Kidney glomerular epithelial cell (primary cell): ENCODE measurements at places on chromosomes 1 and 21.

DNA sequence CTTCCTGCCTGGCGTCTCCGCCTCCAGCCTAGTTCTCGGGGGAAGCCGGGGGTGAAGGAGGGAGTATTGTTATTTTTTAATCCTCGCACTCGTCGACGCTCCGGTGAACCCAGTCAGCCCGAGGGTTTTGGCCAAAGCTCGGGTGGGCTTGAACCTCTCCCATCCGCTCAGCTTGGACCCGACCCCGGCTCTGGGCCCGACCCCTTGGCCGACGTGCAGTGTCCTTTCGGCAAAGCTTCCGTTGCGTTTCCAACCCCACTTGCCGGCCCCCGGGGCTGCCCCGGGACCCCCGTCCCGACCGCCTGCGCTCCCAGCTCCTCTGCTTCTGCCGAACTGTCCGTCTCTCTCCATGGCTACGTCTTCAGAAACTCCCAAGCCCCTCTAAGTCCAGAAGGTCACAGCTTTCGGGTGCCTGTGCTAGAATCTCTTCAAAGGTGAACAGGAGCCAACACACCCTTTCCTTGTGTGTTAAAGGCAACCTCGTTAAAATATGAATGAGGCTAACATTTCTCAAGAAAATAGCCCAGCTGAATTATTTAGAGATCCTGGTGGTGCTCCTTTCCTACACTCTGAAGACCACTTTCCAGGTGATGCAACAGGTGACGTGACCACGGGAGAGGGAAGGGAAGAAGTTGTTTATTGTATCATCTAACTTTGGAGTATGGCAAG lies 647 bp downstream of the DESI2 start:
- DNase-seq, result no peak

- no peak for DNase-seq
Observed at GRCh38 chr1:89286549-89287180, 14.0 kb upstream of the GBP5 start.

- DNase-seq, result peak; percentile 58
Observed at GRCh38 chr21:35349376-35350080, 300.4 kb upstream of the RUNX1 start.

GRCh38 chr1:1918901-1919303 lies at the start of gene TMEM52:
TSS of gene TMEM52 (minus strand) at chr1:1919279. CDS start at chr1:1919265, 14 bp downstream.
- DNase-seq, result no peak

GRCh38 chr1:70528590-70529333 lies 117.7 kb downstream of the CTH start:
- DNase-seq, result peak; percentile 19

DNA sequence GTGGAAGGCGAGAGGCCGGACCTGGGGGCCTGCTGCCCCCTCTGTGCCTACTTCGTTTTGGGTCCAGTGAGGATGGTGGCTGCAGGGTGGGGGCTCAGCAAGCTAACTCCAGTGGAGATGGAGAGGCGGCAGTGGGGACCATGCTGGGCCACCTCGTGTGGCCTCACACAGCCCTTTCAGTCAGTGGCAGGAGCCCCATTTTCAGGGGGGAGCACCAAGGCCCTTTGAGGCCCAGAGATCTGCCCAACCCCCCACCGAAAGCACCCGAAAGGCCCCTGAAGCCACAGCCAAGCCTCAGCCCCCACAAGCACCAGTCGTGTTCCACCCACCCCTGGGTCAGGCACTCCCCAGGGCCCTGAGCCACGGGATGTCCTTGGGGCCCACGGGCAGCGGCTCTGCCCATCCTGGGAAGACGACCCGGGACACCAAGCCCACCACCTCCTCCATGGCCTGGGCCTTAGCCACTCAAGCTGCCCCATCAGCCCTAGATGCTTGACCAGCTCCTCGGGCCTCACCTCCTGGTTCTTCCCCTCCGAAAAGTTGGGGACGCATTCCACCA lies 345 bp downstream of the FTCD start:
- no peak for DNase-seq

DNA sequence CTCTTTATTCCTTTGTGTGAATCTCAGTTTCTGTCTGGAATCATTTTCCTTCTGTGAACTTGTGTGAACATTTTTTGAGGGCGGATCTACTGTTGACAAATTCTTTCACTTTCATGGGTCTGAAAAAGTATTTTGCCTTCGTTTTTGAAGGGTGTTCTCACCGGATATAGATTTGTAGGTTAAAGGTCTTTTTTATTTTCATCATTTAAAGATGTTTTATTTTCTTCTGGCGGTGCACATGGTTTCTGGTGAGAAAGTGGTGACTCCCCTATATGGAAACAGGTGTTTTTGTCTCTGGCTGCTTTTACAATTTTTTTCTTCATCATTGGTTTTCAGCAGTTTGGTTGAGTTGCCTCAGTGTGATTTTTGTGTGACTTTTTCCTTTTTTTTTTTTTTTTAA lies 94.9 kb downstream of the DYRK1A start:
- DNase-seq, result no peak

DNA sequence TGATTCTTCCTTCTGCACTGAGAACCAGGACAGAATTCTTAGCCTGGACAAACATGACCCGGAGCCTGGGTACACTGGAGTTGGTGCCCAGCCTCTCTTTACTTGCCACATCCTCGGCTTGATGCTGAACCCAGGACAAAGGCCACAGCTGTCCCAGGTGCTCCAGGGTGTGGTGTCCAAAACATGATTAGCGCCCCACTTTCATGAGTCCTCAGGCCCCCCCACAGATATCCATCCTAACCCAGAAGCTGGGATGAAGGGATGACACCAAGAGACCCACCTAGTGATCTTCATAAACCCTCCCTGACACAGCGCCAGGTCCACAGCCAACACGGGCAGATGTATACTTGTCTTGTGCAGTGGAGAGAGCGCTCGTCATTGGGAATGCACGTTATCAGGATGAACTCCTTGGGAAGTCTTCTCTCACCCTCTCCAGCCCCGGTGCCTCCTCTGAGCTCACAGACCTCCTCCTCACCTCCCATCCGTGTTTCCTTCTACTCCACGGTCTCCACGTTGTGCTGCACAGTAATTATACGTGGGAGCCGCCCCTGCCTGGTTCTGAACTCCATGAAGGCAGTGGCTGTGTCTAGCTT lies 3.6 kb downstream of the ABCA4 start:
- DNase-seq, result no peak

DNA sequence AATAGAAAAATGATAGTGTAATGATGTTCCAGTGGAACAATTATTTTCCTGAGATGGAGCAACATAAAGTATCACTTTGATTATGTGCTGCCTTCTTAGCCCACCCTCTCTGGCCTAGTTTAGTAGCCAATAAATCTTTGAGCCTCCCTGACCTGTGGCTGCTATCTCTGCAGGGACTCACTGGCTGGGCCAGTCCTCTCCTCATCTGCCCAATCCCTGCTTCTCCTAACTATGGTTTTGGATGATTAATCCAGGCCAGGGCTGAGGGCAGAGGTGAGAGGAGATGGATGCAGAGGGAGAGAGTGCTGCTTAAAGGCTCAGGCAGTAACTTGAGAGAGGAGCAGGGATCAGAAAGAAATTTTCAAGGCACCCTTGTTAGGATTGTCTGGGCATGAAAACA lies 89.0 kb upstream of the CD34 start:
- DNase-seq, result no peak

GRCh38 chr21:18716578-18717138 lies 313.1 kb upstream of the TMPRSS15 start:
- DNase-seq, result no peak

- DNase-seq, result no peak
Observed at GRCh38 chr1:155128755-155129473, 1.2 kb downstream of the EFNA1 start.

- DNase-seq, result no peak
Observed at GRCh38 chr1:53698384-53698980, 40.5 kb downstream of the GLIS1 start.

DNA sequence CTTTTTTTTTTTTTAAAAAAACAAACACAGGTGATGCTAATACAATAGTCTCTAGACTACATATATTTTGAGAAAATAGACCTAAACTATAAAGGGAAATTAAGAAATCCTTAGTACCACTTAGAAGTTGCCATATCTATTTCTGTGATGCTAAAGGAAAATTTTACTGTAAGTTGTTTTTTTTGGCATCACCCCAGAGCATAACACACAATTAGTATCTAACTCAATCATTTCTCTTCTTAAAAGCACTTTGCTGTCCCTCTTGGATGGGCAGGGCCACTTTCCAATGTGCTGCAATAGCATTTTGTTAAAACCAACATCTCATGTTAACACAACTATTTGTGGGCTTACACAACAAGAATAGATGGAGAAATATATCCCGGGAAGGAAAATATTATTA lies 91.9 kb downstream of the GABPA start:
- no peak for DNase-seq

DNA sequence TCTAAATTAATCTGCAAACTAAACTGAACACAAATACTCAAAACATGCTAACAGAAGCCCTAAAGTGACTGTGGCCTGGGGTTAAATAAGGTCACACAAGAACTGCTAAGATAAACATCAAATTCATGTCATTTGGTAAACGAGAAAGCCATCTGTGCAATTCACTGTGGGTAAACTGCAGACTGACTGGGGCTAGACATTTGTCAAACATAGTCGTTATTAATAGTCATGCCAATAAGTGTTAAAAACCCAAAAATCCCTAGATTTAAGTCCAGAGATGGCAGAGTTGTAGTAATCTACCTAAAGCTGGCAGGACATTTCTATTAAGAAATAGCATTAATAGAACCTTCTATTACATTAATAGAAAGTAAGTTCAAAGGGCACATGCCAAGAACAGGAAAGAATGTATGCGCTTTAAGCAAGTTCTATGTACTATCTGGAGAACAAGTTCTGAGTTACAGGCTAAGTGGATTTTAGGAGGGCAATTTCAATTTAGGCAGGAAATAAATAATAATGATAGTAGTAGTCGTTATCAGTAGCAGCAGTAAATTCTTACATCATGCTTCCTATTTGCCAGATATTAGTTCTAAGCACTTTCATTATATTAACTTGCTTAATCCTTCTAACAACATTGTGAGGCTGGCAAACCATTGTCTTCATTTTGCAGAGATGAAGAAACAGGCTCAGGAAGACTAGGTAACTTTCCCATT lies 8.6 kb downstream of the EDEM3 start:
- no peak for DNase-seq

DNA sequence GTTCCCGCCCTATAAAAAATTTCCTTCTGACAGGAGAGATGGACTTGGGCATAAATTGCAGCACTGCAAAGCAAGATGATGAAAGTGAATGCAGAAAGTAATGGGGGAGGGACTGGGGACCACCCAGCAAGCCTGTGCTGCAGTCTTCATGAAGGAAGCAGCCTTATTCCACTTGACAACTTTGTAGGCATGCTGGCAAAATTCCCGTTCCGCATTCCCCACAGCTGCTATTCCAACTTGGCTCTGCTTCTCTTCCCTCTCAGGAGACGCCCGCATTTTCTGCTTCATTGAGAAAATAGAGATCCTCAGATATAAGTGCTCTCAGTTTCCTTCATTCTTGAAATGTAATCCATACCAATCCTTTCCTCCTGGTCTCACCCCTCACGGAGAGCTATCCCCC lies 2.4 kb downstream of the HMGB4 start:
- DNase-seq, result peak; percentile 38

DNA sequence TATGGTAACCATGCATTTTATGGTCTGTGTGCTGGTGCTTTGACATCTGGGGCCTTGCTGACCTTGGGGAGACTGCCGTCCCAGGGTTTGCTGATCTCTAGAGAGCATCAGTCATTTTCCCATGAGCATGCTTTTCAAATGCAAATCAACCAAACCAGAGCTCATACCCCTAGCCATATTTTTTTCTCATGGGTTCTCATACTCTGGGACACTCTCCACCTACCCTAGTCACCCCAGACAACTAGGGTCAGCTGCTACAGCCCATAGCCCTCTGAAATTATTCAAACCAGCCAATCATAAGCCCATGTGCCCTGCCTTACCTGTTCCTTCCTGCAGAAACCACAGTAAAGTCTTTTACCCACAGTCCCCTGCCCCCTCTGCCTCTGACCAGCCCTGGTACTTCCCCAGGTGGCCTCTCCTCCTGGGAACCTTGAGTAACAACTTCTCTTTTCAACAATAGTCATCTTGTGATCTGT lies 132.0 kb downstream of the MAP3K21 start:
- DNase-seq, result no peak

GRCh38 chr1:194228427-194228826 lies 1042.0 kb upstream of the B3GALT2 start:
- no peak for DNase-seq

GRCh38 chr1:183996396-183996795 lies 41.1 kb downstream of the COLGALT2 start:
- no peak for DNase-seq

DNA sequence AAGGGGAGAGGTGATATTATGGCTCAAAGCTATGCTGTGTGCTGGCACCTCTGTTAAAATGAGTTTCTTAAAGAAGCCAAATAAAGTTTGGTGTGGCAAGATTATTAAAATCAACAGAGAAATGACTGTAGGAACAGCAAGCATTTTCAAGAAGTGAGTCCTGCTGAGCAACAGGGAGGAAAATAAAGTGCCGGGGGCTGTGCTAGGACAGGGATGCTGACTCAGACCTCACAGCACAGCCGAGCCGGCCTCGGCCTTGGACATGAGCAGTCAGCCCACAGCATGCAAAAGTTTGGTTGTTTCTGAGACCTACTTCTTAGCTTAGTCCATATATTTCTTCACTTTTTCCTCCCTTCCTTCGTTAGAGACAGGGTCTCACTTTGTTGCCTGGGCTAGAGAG lies 19.2 kb downstream of the CNIH3 start:
- DNase-seq, result peak; percentile 18

GRCh38 chr1:234554698-234555311 lies 55.2 kb downstream of the IRF2BP2 start:
- DNase-seq, result no peak

DNA sequence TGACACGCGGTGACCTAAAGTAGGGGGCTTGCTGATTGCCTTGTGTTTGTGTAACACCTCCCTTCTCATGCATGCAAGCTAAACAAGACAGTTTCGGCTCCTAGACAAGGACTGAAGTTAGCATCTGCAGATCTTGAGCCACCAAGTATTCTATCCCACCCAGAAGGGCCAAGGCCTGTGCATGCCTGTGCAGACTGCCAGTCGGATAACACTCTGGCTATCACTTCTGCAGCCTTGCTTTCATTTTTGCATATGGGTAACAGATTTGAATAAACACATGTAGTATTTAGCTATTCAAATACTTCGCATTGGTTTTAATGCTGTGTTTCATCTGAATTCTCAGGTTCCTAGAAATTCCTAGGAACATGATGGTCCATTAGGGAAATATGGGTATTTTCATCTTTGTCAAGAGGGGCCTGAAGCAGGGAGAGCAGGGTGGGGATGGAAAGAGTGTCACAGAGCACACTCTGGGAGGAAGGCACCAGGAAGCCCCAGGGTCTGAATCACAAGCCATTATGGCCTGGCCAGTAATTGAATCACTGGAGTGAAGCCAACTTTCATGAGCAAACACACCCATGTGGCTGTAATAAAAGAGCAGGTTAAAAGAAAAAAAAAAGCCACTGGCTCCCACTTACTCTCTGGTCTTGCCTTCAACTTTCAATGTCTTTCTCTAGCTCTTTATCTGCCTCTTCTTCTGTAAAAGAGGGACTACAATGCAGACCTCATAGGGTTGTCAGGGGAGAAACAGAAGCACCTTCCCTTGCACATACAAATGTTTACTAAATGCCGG lies 28.3 kb downstream of the GADD45A start:
- DNase-seq, result peak; percentile 75
